ENCODE measurements at places on chromosomes 1 and 21. TPM values are rescaled to one million over a fixed set of nuclear protein-coding genes. Genes with fewer than 3 reads are reported as not detected.

GRCh38 chr21:16134134-16134533, 404.4 kb downstream of the USP25 start:
- DNase-seq: no peak

Gene TRIM67
- not detected for total RNA-seq

Gene PTPRF
- total RNA-seq: 59.9 TPM

GRCh38 chr1:17239420-17239819, 9.5 kb upstream of the PADI3 start:
- DNase-seq: peak; percentile 95

DNA sequence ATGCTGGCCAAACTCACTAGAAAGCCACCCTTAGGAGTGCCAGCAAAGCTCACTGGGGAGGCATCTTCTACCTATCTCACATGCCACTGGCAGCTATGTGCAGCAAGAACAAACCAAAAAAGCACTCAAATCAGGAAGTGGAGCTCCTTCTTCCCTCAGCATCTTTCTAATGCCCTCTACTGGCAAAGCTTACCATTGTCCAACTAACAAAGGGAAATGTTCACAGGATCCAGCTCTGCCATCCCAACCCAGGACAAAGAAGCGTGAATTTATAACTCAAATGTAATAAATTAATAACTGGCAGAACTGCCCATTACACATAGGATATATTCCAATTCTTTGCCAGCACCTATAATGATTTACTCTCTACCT, 38.9 kb downstream of the LEPR start:
- peak; percentile 59 for DNase-seq

DNA sequence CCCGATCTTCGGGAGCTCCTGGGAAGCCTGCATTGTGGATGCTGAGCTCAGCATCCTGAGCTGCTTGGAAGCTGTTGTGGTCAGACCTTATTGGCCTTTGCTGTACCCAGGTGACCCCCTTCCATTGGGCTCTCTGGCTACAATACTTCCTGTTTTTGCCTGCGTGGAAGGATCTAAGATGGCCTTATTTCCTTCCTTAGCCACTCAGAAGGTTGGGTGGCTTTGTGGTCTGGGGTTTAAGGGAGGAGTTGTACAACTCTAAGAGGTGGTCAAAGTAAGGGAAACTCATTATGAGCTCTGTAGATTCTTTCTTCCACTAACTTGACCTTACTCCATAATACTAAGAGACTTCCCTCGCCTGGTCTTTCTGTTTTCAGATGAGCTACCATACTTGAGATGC, 17.7 kb downstream of the PFKFB2 start:
- DNase-seq: no peak

DNA sequence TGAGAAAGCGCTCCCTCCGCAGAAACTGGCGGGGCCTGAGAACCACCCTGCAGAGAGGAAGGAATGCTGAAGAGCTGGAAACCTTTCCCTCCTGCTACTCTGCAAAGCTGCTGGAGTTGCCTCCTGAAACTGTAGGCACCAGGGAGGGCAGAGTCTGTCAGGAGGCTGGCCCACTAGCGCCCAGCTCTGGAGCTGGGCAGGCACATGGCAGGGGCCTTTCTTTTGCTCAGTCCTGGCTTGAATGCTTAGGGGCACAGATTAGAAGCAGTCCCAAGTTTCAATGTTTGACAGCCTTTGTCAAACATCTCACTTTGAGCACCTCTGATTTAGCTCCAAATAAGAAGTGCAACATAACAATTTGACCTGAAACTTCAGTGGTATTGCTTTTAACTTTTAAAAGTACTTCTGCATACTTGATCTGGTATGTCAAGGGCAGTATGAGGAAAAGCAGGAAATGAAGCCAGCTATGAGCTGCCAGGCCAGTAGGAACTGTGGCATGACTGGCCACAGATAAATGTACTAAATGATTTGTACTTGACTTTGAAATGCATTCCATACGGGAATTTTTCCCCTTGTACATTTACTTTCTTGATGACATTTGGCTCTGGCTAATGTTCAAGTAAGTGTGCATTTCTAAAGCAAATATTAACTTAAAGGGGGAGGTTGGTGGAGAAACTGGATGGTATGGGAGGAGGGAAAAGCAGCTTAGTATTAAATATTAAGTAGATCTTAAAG, 7.2 kb downstream of the C1orf116 start:
- peak; percentile 36 for DNase-seq

Gene MYOC
- total RNA-seq: not detected

GRCh38 chr1:9651565-9652378, at the start of gene PIK3CD:
PIK3CD (plus strand) TSS chr1:9651731; CDS start chr1:9710456, 58,725 bp downstream.
- DNase-seq: peak; percentile 24

DNA sequence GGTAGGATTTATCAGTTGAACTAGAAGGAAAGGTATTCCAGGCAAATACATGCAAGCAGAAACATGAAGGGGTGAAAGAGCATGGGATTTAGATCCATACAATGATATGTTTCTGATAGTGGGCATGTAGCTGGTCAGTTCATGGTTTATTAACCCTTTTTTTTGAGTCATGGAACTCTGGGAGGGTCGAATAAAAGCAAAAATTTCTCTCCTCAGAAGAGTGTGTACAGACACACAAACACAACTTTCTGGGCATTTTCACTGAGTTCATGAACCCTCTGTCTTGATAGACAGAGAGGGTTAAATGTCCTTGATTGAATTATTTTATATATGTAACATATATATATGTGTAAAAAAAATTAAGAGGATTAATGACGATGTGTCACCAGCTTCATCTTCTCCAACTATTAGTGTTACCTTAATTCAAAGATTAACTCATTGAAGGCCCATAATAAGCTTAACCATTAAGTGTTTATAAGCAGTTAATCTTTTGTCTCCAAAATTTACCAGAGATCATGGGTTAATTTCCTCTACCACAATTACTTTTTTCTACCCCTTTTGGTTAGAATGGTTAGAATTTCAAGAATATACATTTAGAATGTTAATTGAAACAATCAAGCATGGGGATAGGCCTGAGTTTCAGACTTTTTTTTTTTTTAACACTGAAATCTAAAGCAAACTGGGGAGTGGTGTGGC, 4.6 kb downstream of the JUN start:
- no peak for DNase-seq

Gene HORMAD1
- not detected for total RNA-seq

GRCh38 chr1:35556484-35557117, 602 bp downstream of the KIAA0319L start:
- DNase-seq: peak; percentile 52

- DNase-seq: no peak
These were observed 78.9 kb downstream of the CLEC20A start for GRCh38 chr1:178417858-178418257.

DNA sequence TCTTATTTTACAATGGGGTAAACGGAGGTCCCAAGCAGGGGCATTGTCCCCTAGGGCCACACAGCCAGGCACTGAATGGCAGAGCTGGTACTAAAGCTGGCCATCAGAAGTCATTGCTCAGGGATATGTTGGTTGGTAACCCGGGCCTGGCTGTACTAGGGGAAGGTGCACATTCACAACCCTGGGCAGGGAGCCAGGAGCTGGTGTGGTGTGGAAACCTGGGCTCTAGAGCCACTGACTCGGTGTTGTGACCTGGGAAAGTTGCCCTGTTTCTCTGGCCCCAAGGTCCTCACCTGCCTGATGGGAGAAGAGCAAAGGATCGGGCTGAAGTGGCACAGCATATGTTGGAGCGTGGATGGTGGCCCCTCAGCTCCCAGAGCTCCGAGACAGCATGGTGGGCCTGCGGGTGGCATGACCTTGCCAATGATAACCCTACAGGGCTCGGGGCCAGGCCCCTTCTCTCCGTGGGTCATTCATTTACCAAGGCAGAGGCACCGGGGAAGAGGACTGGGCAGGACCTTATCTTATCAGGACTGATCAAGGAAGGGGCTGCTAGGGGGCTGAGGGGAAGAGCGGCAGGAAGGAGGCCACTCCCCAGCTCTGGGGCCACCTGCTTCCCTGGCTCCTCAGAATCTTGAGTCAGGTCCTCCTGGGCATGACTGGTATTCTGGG, 274.1 kb downstream of the TRABD2B start:
- DNase-seq: no peak

- no peak for DNase-seq
These were observed 79.2 kb downstream of the MAN1C1 start for GRCh38 chr1:25695771-25696311.

Measured in lung microvascular endothelial cell (primary cell).